PC-3 (cell line): ENCODE measurements at places on chromosomes 6 and 20. TPM values are rescaled to one million over a fixed set of nuclear protein-coding genes. Genes with fewer than 3 reads are reported as not detected.

The IRAK1BP1 gene
- 1.8 and 3.4 TPM in 2 replicates for total RNA-seq

The PGBD1 gene
- total RNA-seq: 6.2 and 9.0 TPM in 2 replicates

The C6orf15 gene
- total RNA-seq: not detected in 2 replicates

The GHRH gene
- not detected in 2 replicates for total RNA-seq

The SASH1 gene
- total RNA-seq: 9.8 and 10.5 TPM in 2 replicates

The ECT2L gene
- not detected in 2 replicates for total RNA-seq

The ZNF391 gene
- 1.7 and 5.9 TPM in 2 replicates for total RNA-seq

The PROKR2 gene
- not detected in 2 replicates for total RNA-seq

The FAM217A gene
- total RNA-seq: not detected in 2 replicates

DNA sequence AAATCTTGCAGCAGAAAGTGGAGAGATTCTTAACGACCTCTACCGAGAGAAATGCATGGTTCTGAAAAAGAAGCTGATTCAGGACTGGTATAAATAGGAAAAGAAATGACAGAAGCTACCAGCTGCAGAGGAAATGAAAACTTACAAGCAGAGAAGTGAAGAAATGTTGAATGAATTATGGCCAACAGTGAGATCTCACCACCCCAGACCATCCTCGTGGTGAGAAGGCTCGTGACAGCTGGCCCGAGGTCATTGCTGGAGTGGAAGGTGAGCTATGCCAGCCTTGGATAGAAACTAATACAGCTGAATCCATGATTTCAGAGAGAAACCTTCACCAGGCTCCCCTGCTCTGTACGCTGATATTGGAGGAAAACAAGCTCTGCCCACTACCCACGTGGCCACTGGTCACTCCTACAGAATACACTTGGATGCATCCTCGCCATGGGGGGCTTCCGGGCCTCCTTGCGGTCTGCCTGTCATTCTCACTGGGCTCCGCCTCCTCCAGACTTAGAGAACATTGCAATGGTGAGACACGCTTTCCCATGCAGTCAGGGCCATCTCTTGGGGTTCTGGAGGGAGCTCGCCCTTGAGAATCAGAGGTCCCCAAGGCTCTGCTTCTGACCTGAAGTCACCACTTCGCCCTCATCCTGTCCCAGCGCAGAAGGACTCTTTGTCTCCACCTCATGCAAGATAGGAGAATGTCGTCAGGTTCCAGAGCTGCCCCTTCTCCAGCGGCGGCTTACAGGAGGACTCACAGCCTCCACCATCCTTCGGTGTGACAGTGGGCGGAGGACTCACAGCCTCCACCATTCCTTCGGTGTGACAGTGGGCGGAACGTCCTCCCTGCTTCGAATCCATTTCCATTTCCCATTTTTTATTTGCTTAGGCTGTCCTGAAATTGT is 10.6 kb upstream of the TUBB2B start:
- DNase-seq: no peak

DNA sequence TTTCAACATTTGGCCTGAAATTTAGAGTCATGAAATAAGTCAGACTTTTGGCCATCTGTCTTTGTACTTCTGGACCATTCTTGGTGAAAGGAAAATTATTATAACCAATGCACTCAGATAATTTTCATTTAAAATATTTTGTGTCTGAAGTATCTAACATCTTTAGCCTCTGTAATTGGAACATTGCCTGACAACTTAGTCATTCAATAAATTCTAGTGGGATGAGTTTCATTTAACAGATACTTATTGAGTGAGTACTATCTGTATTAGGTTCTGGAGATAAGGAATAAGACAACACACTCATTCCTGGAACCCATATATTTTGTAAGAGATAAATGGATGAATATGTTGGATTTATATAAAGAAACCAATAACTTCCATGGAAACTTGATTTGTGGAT is 536.0 kb downstream of the BCKDHB start:
- peak; percentile 49 for DNase-seq

GRCh38 chr6:122422614-122423267 is 23.3 kb downstream of the HSF2 start:
- no peak for DNase-seq

GRCh38 chr6:52389626-52390360 is 27.8 kb downstream of the PAQR8 start:
- peak; percentile 91 for DNase-seq

DNA sequence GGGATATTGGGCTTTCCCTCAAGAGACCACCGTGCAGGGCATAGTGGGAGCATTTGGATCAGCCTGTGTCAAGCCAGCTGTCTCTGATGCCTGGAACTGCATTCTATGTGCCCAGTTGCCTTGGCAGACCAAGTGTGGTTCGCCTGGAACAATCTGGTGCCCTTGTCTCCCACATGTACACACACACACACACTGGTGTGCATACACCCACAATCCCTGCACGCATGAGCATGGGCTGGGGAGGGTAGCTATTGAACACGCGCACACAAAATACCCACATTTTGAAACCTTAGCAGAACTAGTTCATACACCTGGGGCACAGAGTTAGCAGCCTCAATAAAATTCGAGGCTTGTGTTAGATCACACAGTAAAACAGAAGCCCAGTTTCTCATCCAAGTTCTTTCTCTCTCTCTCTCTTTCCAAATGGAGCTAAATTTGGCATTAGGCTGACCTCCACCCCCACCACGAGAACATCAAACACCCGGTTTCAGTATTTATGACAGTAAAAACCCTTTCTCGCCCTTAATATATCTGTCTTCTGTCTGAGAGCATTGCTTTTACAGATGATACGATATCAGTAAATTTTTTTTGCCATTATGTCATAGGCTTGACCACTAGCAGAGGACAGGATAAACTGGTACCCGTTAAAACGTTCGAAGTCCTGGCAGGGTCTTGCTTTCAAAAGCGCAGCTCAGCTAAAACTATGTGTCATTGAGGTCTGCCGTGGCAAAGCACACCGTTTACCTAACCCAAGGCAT is 18.2 kb upstream of the NFATC2 start:
- peak; percentile 33 for DNase-seq

DNA sequence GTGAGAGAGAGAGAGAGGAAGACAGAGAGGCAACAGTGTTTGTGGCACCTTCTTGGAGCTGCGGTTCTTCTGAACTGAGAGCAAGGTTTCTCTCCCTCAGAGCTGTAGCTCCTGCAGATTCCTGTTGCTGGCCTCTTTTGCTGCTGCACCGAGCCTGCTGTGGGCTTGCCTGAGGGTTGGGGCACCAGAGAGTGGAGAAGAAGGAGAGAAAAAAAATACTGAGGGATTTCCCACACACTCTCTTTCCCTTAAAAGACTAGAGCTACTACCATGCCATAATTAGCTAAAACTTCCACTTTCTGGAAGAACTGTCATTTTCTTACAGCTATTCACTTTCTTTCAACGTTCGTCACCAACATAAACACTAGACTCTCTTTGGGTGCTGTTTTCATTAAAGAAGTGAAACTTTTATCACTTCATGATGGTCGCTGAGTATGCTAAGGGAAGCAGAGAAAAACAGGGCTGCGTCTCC is 18.2 kb upstream of the ECI2 start:
- DNase-seq: no peak

DNA sequence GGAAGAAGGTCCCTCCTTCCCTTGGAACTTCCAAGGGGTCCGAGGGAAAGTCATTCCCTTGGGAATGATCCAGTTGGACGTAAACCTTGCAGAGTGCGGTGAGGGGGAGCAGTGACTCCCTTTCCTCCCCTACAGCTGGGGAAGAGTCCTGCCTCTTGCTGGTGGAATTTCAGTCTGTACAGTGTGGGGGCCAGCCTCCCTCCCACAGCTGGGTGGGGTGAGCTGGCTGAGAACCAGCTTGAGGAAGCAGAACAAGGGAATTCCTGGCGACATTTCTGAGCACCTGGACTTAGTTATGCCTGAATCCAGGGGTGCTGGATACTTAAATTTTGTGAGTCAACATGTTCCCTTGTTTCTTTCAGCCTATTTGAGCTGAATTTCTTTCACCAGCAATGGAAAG is 152.0 kb downstream of the ANKRD60 start:
- no peak for DNase-seq

- no peak for DNase-seq
Observed at GRCh38 chr6:111669326-111669725, 63.6 kb upstream of the TRAF3IP2 start.

GRCh38 chr6:21116736-21117135 is 476.8 kb upstream of the SOX4 start:
- DNase-seq: no peak

DNA sequence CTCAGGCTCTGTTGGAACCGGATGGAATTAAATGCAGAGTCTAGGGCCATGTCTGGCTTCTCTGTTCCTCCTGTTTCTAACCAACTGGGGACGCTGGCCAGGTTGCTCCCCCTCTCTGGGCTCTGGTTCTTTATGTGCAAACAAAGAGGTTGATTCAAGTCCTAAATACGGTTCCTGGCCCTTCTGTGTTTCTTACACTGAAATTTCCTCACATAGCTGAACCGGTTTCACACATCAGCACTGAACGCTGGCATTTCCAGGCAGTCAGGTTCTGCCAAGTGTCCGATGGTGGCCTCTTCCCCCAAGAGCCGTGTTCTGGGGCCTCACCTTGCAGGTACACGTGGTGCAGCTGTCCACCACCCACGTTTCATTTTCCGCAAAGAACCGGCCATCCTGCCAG is 13.5 kb downstream of the THBS2 start:
- no peak for DNase-seq

GRCh38 chr6:159425421-159425820 is 256.2 kb downstream of the FNDC1 start:
- DNase-seq: no peak

DNA sequence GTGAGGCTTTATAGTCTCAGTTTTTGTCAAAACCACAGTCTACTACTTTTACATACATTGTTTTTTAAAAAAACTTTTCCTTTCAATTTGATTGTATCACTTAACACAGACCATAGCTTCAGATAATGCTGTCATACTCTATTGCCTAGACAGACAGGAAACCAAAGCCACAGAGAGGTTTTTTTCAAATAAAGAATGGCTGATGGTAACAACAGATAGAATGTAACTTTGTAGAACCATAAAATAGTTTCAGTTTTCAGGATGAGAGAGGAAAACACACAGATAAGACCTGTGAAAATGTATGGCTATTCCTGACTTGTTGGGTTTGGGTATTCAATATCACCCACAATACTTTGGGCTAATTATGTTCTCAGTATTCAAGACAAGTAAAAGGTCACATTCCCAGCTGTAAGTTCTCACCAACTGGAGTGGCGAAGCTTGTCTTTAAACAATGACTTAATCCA is 94.0 kb downstream of the ADGRG6 start:
- DNase-seq: no peak

- no peak for DNase-seq
Observed at GRCh38 chr6:118400582-118400981, 147.5 kb upstream of the PLN start.

GRCh38 chr6:47292944-47293343 is 16.8 kb downstream of the TNFRSF21 start:
- peak; percentile 47 for DNase-seq

GRCh38 chr6:25635886-25636317 is 16.1 kb upstream of the SCGN start:
- DNase-seq: no peak

DNA sequence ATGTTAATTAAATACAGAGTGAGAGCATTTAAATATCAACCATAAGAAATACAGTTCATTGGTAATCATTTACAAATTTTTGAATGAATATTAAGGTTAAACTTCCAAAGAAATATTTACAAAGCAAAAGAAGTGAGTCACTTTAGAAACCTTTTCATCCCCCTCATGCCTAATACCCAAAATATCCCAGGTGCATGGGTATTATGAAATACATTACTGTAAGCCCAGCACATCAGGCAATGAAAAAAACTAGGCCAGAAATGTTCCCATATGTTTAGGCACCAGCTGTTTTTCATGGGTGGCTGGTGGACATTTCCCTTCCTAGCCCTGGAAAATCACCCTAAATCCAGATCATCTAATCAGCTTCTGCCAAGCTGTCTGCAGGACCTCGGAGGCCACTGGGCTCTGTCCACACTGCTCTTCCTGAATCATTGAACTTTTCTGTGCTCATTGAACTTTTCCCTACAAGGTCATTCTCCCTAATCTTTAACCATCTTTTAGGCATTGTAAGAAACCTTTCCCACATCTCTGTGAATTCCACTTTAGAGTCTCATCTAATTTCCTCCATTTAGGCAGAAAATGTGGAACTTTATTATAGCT is 145.3 kb upstream of the STXBP5 start:
- peak; percentile 16 for DNase-seq

DNA sequence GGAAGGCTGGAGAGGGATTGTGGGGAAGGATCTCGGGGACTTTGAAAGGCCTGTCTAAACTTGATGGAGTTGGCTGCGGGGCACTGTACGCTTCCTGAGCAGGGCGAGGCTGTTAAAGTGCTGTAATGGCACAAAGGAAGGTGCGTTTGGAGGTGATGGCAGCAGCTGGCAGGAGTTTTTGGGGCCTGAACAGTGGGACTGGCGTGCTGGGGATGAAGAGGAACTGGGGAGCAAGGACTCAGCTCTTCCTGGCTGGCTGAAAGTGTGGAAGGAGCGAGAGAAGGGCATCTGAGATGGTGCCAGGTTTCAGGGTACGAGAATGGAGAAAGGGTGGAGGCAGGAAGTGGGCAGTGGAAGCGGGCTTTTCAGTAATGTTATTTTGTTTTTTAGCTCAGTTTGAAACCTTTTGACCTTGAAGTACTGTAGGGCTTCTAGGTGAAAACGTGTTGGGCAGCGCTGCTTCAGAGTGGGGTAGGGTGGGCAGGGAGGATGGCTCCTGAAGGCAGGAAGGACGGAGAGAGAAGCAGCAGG is 8.0 kb downstream of the TMEM181 start:
- DNase-seq: no peak

DNA sequence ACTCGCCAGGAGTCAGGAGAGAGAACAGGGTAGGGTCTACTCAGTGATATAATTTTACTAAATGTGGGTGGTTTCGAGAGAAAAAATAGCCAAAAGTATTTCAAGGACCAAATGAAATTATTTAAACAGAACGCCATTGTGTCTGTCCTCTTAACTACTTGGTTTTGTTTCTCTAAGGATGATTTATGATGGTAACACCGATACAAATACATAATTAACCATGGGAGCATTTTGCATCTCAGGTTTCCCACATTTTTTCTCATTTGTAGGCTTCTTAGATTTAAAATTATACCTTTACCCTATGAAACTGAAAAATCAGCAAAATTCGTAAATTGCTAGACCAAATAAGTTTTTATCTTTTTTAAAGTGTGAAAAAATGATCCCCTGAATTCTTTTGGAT is 188.2 kb downstream of the ZFP64 start:
- no peak for DNase-seq
